Upper lobe of right lung (tissue), 1 donor: ENCODE measurements at places on chromosomes 11 and 22.

DNA sequence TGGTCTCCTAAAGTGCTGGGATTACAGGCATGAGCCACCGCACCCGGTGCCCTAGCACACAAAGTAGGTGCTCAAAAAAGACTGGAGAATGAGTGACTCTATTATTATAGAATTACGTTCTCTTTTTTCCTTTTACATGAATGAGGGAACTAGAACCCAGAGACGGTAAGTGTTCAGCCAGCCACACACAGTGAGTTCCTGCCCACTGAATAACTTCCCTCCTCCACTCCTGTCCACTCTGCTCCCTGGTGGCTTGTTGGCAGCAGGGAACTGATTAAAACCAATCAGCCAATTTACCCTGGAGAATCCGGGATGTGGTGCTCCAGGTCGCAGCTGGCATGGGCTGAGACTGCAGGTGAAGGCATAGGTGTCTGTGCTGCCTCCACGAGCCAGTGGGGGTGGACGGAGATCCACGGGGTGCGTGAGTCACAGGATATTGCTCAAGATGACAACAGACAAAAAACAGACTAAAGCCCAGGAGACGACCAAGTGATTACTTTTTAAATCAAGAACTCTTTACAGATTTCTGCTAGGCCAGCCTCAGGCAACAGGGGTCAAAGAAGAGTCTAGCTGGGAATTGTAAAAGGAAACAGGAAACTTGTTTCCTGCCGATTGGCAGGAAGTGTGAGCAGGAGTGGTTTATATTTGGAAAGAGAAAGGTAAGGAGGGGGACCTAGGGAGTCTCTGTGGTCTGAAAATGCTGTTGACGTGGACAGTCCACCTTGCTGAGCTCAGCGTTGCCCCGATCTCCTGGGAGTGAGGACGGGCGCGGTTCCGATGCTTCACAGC is 95.2 kb upstream of the TP53I11 start:
- DNase-seq, result peak; percentile 76

- no peak for DNase-seq
These were observed 11.0 kb upstream of the GRAMD4 start for GRCh38 chr22:46609175-46609690.

GRCh38 chr11:124036666-124037065 is 4.5 kb downstream of the OR10G7 start:
- no peak for DNase-seq

DNA sequence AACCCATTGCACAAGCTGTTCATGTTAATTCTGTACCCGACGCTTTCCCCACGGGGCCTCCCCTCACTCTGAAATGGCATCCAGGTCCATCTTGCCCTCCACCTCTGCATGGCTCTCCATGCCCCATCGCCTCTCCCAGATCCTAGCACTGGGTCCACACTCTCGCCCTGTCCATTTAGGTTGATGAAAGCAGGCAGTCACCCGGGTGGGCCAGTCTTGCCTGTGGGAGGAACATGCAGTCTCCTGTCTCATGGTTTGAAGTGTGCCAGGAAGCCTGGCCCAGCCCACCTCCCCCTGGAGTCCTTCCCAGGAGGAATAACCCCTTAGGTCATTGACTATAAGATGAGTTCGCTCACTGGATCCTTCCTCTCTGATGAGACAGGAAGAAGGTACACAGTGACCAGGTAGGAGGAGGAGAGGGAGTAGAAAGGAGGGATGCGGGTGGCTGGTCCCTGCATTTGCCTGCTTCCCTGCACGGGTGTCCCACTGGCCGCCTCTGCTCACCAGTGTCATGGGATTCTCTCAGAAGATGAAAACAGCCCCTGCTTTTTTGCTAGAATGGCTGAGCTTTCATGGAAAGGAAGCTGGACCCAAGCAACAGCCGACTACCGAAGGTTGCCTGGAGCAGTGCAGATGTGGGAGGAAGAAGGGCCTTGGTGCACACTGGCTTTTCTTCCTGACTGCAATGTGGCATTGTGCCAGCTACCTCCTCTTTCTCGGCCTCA is 6.8 kb downstream of the TMEM121B start:
- DNase-seq, result no peak

DNA sequence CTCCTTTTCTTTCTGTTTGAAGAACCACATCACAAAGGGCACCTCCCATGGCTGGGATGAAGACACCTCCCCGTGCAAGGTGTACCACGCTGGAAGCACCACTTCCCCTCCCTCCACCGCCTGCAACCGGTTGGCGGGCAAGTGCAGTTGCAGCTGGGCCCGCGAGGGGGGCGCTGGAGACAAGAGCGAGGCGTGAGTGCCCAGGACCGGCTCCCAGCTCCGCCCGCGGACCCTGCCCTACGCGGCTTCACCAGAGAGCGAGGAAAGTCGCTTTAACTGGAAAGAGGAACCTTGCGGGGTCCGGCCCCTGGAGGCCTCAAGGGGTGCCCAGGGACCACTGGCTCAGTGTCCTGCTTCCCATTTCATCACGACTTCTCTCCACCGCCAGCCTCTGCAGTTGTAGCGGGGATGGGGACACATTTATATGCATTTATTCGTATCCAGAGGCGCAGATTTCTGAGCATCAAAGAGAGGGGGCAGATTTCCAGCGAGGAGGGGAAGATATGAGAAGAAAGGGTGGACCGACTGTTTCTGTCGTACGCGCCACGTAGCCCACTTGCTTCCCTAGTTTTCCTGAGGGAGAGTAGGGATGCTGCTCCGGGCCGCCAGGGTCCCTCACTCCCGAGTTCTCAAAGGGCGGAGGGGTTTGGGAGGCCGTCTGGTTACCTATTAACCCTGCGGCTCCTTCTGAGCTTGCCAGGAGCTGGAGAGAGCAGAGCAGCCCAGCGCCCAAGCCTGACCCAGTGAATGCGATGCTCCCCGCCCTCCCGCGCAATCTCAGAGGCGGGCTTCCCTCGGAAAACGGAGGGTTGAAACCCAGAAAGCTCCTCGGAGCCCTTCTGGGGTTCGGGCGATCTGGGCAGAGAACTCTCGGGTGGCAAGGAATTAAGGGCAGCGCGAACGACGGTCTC is 3.5 kb downstream of the ESAM start:
- DNase-seq, result peak; percentile 93

GRCh38 chr11:73396985-73397384 is 20.8 kb downstream of the RELT start:
- DNase-seq, result peak; percentile 64

DNA sequence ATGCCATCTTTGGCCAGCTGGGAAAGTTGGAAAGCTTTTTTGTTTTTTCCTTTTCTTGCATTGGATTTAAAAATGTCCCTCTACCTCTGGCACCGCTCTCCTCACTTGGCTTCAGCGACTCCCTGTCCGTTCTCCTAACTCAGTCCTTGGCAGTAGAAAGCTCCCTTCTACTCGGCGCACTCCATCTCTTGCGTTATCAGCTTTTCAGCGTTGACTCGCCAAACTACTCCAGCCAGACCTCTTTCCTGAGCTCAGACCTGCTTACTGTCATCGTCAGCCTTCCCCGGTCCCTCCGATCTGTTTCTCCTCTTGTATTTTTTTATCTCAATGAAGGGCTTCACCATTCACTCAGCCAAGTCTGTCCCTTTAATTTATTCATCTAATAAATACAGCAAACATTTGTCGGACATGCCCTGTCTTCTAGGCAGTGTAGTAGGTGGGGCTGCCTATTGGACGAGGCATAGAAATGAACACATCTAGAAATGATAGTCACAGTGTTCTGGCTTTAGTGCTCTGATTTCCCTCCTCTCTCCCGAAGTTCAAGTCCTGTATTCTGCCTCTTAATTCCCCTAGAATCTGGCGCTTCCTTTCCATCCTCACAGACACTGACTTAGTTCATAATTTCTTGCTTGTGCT is 839 bp downstream of the CEP164 start:
- DNase-seq, result no peak

GRCh38 chr11:74024261-74025029 is 15.6 kb upstream of the UCP3 start:
- no peak for DNase-seq

DNA sequence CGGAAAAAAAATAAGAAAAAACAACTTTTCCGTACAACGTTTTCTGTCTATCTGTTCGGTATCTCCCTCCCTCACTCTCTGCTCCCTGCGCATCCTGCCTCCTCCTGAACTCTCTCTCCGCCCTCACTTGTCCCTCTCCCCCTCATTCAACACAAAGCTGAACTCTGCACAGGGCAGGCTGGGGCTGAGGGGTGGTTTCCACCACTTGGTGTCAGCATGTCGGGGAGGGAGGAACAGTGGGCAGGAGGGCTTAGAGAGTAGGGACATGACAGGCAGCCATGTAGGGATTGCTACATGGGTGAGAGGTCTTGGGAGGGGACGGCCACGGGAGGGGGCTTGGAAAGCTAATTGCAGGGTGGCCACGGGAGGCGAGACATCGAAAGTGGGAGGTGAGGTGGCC is 17.6 kb downstream of the SLC22A12 start:
- DNase-seq, result no peak

- DNase-seq, result no peak
These were observed 72.8 kb downstream of the LRRC32 start for GRCh38 chr11:76597533-76598425.

GRCh38 chr11:27112946-27113345 is 72.3 kb downstream of the BBOX1 start:
- DNase-seq, result no peak

DNA sequence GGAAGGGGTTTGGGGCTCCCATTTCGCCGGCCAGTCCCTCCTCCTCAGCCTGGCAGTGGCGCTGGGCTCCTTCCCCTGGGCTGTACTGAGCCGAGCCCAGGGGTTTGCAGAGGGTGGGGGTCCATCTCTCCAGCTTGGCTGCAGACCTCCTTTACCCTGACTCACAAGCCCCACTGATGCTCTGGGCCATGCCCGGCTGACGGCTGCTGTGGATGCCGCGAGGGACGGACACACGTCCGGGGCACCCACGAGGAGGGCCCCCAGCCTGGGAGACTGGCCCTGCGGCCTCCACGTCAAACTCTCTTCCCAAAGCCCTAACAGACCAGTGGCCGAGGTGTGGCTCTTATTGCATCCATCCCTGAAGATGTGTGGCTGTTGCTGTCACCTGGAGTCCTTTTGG is 14.1 kb downstream of the PMM1 start:
- DNase-seq, result no peak

DNA sequence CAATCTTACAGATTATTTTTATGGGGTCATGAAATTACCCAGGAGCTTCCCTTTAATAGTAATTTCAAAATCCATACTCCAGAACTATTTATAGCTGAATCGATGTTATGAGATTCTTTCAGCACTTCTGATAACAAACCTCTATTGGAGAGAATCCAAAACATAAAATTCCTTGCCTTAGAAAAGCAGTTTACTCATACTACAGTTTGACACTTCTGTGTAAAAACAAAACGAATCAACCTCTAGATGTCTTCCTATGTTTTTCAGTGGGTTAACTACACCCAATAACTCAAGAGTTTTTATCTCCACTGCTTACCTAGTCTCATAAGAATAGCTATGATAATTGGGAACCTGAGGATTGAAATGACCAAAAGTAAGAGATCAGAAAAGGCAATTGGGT is 35.6 kb downstream of the KIF18A start:
- DNase-seq, result no peak

DNA sequence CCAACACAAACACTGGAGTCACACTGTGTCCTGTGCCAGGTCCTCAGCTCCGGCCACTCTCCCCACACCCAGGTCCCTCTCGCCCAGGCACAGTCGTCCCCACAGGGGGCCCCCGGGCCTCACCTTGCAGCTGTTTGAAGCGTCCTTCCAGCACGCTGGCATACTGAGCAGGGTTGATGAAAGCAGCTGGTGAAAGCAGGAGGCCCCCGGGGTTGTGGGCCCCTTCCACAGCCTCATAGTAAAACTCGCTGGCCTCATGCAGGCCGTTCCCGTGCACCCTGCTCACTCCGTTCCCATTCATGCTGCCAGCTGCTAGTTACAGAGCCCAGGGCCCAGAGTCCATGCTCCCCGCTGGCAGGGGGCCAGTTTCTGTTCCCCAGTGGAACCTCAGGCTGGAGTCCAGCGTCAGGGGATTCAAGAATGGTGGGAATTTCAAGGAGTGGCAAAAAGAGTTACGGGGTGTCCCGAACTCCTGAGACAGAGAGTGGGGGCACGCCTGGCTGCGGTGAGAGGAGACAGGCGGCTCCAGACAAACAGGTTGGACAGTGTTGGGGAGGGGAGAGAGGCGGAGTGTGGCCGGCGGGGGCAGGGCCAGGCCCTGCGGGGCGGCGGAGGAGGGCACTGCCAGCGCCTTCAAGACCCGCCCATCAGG is 10.6 kb downstream of the SPTBN2 start:
- DNase-seq, result peak; percentile 84

GRCh38 chr11:118998822-118999221 is 884 bp downstream of the CENATAC start:
- DNase-seq, result no peak

DNA sequence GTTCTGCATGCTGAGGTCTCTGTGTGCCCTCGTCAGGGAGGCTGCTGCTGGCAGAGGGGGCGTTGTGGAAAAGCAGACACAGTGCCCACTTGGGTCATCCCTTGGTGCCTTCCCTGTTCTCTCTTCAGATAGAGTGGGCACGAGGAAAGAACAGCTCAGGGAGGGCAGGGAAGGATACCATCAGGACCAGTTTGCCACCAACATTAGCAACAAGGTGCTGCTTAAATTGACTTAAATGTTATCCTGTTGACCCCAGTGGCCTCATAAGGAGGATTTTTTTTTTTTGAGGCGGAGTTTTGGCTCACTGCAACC is 91.2 kb downstream of the BCR start:
- no peak for DNase-seq

GRCh38 chr11:20544603-20545237 is 54.7 kb upstream of the SLC6A5 start:
- DNase-seq, result no peak

DNA sequence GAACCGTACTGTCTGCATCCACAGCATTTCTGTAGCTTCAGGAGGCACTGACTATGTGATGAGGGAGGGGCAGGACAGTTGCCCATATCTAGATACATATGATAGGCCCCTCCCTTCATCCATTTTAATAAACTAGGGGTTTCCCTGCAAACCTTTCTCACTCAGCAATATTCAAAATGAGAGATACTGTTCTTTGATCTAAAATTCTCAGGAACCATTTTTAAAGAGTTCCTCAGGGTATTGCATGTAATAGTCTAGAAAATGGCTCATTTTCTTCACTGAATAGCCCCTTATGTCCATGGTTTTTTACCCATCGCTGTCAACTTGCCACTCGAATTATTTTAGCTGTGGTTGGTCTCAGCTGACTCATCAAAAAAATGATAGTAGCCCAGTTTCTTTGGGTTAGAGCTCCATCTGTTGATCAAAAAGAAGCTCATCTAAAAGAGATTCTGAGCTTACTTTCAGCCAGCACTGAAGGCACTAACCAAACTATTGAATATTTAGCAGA is 37.0 kb upstream of the DNAJB7 start:
- DNase-seq, result no peak

DNA sequence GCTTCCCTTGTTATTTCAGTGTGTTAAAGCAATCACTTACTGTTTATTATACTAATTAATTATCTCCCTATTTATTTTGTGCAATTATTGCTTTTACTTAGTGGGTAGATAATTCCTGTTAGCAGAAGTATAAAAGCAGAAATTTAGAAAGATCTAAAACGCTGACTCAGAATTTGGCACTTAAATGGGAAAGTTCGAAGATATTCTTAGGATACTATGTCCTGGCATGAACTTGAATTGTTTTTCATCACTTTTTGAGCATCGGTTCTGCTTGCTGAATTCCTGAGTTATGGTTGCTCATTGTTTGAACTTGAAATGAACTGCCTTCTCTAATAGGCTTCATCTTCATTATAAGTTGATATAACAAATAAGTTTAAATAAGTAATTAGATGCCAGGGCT is 325.4 kb downstream of the JRKL start:
- DNase-seq, result no peak
